ENCODE measurements at places on chromosomes 7 and 10. TPM values are rescaled to one million over a fixed set of nuclear protein-coding genes. Genes with fewer than 3 reads are reported as not detected.

- DNase-seq: peak; percentile 17
These were observed 327.3 kb upstream of the NRP1 start for GRCh38 chr10:33661580-33662336.

- DNase-seq: no peak
These were observed 70.0 kb upstream of the ZMIZ2 start for GRCh38 chr7:44678471-44679179.

GRCh38 chr7:153835712-153836265, 216.4 kb upstream of the DPP6 start:
- DNase-seq: no peak

DNA sequence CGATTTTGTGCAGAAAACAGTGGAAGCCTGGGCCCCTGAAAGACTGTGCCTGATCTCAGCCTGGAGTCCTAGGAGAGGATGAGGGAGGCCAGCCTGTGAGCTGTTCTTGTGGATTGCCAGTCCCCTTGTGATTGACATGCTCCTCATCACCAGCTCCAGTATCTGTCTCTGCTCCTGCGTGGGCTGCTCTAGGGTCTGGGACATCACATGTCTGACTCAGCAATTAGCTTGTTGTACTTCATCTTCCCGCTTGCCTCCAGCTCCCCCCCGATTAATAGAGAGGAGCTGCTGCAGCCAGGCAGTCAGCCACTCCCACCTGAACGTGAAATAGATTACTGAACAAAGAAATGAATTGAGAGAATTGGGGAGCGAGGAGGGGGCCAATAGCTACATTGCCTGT, 99.6 kb upstream of the TBX20 start:
- no peak for DNase-seq

DNA sequence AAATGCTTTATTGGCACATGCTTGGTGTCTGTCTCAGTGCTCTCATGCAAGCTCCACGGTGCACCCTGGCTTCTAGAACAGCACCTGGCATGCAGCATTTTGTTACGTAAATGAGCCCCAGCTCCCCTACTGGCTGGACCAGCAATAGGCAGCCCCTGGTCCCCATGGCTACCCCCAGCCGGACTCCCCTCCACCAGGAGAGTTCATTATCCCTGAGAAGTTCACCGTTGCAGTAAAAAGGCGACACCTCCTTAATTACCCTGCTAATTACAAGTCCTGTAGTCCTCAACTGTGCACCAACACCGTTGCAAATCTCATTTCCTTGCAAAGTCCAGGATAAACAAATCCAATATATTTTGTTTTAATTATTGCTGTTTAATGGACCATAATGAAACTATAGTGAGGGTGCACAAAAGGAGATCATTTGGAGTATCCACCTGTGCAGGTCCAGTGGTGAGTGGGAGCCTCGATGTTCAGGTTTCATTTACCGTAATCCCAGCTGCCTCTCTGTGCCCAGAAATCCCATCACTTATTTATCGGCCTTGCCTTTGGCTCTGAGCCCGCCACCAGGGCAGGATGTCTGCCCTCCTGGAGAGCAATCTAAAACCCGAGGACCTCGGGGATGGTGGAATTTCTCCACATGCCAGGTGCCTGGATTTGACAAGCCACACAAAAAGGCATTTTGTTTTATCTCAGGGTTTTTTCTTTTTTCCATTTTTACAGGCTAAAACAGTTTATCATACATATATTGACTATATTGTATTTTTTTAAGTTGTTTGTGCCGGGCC, 12.8 kb upstream of the DRGX start:
- DNase-seq: no peak

DNA sequence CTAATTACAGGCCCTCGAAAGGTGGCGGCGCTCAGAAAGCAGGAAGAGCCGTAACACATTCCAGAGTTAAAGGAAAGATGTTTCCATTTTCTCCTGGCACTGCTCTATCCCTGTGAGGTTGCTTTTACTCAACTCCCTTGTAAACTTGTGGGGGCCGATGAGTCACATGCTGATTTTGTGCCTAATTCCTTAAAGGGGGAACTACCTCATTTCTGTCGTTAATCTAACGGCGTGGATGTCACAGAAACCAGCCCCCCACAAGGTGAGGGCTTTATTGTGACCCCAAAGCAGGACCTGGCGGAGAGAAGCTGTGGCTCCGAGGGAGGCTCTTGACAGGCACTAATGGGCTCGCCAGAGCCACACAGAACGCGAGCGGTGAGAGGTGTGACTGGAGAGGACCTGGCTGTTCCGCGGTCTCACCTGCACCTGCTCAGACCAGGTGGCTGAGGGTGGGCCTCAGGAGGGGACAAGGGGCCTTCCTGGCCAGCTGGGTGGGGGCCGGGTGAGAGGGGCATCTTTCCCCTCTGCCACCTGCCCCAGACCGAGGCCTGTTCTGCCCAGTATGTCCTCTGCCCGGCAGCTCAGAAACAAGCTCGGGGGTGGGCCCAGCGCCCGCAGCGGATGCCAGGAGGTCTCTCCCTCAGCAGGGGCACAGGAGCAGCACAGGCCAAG, 50.9 kb downstream of the CALML3 start:
- DNase-seq: no peak

- no peak for DNase-seq
These were observed 21.0 kb upstream of the RALA start for GRCh38 chr7:39602351-39602750.

- no peak for DNase-seq
These were observed 96.8 kb downstream of the DNAJB6 start for GRCh38 chr7:157433628-157434027.

DNA sequence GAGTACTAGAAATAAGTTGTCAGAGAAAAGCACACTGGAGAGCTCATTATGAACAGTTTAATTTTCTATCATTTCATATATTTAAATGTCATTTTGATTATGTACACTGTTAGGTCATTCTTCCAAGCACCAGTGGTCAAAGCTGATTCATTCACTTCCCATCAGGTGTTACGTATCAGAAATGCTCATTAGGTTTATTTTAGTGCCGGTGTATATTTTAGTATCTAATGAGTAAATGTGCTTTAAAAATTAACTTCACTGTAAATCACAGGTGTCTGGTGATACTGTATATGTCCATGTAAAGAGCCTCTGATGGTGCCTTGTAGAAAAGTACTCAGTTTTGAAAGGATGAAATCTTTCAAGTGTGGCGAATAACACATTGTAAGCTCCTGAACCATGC, 3.5 kb downstream of the DMTF1 start:
- no peak for DNase-seq

- DNase-seq: no peak
These were observed 167.5 kb downstream of the RNLS start for GRCh38 chr10:88415533-88416130.

GRCh38 chr7:150781103-150781502, 19.1 kb downstream of the TMEM176B start:
- DNase-seq: no peak

The COL26A1 gene
- polyA plus RNA-seq: 6.0 TPM

The EPHA1 gene
- polyA plus RNA-seq: 13.2 TPM

The PIP gene
- polyA plus RNA-seq: not detected

The SPAG6 gene
- polyA plus RNA-seq: 9.1 TPM
